HepG2 (cell line): ENCODE measurements at places on chromosomes 1 and 21.

DNA sequence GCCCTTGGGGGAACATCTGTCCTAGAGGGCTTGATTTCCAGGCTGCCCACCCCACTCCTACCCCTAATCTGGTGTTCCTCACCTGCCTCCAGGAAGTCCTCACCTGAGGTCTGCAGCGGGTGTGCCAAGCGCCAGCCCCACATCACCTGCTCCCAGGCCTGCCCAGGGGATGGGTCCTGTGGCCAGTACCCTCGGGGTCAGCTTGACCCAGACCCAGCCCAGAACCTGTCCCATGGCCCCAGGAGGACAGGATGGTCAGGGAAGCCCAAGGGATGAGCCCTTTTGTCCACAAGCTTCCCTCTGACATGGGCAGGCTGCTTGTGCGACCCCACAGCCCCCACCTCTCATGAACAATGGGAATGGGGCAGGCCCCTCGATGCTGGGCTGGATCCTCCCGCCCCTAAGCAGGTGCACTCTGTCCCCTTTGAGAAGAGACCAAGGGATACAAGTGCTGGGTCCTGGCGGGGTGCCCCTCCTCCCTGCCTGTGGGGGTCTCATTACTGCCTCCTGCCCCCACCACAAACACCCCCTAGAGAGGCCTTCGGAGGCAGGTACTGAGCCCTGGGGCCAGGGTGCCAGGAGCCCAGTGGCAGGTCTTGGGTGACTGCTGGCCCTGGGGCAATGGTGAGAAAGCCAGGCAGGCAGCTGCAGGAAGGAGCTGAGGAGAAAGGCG, 3.2 kb downstream of the MIB2 start:
- DNase-seq, result no peak

DNA sequence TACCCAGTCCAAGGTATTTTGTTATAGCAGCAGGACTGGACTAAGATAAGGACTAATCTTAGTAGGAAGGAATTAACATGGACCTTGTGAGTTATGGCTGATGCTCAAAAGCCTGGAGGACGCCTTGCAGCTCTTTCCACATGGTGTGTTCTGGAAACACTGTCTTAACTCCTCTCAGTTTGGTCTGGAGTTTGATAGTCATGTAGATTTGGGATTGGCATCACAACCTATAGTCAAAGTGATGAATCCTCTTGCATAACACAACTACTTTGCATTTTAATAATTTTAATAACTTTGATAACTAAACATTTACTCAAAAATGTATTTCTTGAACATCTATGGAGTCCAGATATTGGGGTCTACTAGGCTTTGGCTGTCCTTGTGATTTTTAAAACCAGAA, 293.7 kb downstream of the KIF26B start:
- DNase-seq, result no peak

- DNase-seq, result no peak
Measured at GRCh38 chr1:29176576-29176975, 5.1 kb downstream of the SRSF4 start.

DNA sequence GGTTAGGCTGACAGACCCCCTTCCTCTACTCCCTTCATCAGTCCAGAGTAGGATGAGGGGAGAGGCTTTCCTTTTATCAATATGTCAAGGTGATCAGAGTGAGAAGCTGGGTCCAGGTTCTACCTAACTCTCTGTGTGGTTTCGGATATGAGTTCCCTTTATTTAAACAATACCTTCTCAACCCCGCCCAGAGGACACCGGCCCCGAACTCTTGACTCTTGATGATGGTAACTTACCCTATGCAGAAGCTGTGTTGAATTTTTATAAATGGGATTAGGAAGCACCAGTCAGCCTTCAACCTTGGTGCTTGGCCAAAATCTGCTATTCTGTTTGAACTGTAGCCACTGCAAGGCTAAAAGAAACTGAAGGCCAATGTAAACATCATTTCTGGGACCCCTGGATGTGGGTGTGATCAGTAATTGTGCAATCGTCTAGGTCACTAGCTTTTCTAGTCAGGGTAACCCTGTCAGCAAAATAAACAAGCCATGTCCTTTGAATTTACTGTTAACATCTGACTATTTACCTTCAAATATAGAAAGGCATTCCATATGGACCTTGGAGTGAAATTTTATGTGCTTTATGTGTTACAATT, 398.3 kb downstream of the SEC16B start:
- DNase-seq, result peak; percentile 85

DNA sequence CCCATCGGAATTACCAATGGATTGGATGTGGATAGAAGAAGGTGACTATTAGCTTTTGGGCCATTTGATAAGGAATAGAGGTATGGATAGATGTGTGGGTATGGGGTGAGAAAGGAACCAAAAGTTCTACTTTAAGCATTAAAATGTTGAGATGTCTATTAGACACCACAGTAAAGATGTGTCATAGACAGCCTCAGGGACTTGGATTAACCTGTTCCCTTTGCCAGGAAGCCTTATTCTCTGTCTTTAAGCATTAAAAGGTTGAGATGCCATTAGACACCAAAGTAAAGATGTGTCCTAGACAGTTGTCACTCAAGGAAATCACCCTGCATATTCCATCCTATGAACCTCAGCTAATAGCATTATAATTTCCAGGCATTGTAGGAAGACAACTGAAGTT, 11.0 kb upstream of the DENND1B start:
- no peak for DNase-seq

- DNase-seq, result no peak
Measured at GRCh38 chr1:32771561-32772280, 45.4 kb downstream of the YARS1 start.

GRCh38 chr1:69985901-69986439, 219.4 kb downstream of the LRRC40 start:
- DNase-seq, result no peak

DNA sequence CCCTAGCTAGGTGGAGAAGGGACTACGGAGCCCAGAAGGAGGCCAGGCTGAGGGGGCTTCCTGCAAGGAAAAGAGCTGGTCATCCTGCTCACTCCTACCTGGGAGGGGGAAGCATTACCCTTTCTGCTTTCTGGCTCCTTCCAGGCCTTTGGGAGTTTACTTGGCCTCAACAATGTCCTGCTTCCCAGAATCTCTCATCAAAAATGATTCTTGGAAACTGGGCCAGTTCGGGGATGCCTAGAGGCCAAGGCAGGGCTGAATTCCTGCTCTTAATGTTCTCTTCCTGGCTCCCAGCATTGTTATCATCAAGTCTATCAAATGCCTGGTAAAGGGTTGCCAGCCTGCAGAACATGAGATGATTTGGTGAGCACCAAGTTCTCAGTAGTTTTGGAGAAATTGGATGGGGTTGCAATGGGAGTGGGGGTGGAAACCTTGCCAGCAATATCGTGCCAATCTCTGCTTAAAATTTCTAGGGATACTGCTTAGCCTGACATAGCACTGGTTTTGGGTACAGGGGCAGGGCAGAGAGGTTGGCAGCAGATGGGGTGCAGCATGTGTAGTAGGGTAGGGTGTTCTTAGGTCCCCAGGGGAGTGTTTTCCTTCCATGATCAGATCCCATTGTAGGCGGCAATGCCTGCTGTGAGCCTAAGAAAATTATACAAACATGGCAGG, 7.7 kb upstream of the PAFAH2 start:
- DNase-seq, result no peak

DNA sequence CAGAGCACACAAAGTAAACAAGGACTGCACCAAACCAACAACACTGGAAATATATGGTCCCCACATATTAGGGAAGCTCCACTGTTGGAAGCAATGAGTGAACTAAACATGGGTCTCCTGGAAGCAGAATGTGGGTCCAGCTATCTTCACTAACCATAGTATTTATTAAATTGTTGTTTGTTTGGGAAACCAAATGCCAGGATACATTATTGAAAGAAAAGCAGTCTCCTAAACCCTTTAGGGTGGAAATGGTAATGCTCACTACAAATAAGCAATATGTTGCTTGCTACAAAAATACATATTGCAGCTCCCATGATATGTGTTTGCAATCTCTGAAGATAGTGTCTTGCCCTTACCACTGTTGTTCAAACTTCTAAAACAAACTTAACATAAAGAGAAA, 2.2 kb downstream of the NEGR1 start:
- no peak for DNase-seq

GRCh38 chr1:43569175-43569574, 38.5 kb downstream of the PTPRF start:
- DNase-seq, result no peak

DNA sequence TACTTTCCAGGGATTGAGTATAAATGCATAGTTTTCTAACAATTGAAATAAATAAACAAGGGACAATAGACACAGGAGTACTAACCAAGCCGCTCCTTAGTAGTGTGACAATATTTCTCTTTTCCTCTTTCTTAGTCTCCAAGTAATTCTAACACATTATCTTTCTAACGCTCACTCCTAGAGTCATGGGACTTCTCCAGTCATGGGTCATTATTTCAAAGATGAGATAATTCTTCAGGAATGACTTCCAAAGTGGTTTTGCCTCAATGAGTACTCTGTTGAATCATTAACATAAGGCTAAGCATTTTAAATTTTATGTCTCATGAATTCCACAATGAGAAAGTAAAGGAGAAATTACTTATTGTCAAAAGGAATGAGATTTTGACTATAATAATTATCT, 605.8 kb upstream of the ADAMTS5 start:
- no peak for DNase-seq

- no peak for DNase-seq
Measured at GRCh38 chr21:14949603-14950002, 115.2 kb downstream of the NRIP1 start.

DNA sequence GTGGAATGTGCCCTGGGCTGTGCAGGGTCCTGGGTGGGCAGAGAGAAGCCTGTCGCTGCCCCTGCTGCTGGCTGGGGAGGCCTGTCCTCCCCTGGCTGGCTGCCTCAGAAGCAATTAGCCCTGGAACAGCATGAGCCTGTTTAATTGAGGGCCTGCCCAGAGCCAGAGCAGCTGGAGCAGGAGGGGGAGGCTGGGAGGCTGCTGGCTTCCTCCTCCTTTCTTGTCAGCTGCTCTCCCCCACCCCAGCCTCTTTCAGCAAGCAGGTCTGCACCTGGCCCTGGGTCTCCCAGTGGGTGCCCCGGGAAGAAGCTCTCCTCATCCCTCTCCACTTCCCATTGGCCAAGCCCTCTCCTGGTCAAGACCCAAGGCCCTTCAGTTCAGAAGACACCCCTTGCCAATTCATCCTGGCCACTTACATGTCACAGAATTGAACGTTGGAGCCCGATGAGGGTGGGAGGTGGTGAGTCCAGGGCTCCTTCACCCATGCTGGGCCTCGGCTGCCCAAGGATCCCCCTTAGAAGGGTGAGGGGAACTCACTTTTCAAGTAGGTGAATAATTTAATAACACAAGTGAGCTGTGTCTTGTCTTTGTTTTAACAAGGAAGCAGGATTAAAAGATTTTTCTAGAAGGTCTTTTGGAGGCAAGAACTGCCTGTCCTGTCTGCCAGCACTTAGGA, 13.2 kb downstream of the AMPD2 start:
- DNase-seq, result no peak

DNA sequence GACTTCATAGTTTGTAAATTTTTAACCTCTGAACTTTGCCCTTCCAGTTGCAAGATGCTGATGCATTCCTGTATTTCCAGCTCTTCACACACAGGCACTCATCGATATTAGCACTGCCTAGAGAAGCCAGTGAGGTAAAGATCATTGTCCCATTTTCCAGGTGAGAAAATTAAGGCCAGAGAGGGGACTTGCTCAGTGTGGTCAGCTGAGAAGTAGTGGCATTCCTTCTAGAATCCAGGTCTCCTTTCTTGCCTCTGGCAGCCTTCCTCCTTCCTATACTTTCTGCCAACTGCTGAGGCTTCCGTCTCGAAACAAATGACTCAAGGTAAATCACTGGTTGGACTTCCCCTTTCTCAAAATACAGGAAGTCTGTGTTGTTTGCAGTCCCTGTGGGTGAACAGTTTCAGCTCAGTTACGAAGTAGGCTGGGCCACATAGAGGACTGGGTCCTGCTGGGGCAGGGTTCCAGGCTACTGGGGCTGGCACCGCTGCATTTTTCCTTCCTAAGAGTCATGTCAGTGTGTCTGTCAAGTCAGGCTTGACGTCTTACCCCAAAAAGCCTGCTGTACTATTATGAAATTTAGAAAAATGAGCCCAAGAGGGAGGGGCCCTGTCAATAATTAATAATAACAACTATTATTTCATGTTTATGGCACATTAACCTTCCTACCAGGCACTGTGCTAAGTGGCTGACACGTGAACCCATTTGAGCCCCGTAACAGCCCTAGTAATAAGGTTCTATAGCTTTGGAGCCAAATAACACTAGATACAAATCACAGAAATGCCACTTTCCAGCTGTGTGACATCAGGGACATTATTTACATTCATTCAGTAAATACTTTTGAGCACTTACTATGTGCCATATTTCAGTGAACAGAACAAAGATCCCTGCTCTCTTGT, 16.6 kb upstream of the RNF19B start:
- no peak for DNase-seq

GRCh38 chr1:165174491-165174890, 182.0 kb downstream of the LMX1A start:
- DNase-seq, result no peak

DNA sequence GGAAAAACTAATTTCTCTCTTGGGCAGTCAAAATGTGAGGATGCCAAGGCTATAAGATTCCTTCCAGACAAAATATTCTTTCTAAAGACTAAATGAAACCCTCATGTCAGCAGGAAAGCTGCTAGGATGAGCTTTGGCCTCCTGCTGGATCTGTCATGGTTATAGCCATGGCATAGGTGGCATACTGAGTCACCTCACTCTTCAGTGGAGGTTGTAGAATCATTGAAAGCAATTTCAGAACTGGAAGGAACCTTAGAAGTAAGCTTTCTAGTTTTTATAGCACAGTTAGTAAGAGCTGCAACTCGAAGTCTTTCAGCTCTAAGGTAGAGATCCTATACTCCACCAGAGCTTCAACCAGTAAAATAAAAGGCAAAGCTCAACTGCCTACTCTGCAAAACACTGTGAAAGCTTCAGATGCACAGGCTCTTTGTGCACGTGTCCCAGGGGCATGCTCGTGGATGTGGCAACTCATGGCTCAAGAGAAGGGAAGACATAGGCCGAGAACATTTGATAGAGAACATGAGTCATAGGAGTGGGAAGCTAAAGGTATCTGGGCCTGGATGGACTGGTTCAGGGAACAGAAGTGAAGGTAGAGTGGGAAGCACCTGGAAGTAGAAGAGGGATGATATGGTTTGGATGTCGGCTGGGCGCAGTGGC, 5.8 kb downstream of the AVPR1B start:
- DNase-seq, result no peak

DNA sequence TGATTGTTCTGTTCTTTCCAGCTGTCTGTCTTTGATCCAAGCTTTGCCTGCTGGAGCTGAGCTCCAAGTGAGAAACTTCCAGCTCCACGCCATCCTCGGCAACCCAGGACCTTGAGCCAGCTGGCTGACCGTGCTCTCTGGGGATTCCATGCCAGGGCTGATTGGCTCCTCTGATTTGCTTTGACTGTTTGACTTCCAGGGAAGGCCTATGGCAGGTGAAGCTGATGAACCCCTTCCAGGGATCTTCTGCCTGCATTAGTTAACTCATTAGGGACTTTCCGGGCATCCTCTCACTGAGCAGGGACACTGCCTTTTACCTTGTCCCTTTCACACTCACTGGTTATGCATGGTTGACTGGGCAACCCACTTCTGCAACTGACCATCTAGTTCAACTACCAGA, 406.1 kb downstream of the RPS6KC1 start:
- DNase-seq, result no peak

- peak; percentile 32 for DNase-seq
Measured at GRCh38 chr1:161115132-161115711, 2.6 kb downstream of the PFDN2 start.

- DNase-seq, result no peak
Measured at GRCh38 chr1:182662121-182662890, 22.1 kb downstream of the RGS8 start.
